ENCODE measurements at places on chromosomes 1 and 21.

GRCh38 chr1:46587069-46587468 is 17.0 kb downstream of the MKNK1 start:
- DNase-seq: no peak

DNA sequence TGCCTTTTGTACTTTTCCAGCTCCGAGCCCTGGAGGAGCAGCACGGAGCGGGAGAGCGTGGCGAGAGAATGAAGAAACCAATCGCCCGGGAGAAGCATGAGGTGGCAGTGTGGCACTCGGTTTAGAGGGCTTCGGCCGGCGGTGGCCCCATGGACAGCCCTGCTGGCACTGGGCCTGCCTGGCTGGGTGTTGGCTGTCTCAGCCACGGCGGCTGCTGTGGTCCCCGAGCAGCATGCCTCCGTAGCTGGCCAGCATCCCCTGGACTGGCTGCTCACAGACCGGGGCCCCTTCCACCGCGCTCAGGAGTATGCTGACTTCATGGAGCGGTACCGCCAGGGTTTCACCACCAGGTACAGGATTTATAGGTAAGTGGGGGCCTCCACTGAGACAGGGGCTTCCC is 59.0 kb downstream of the BRINP2 start:
- no peak for DNase-seq

GRCh38 chr1:57132993-57133622 is 167.3 kb upstream of the C8B start:
- no peak for DNase-seq

DNA sequence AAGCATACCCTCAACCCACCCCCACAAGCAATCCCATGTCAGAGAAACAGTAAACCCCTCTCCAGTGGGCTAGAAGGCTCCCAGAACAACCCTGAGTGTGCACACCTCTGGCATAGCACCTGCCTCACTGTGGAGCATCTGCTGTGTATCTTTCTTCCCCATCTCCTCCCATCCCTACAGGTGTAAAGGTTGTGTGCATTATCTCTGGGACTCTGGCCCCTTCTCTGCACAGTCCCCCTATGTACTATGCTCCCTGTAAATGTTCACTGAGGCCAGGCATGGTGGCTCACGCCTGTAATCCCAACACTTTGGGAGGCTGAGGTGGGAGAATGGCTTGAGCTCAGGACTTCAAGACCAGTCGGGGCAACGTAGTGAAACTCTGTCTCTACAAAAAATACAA is 700 bp upstream of the CACNA1S start:
- DNase-seq: no peak

DNA sequence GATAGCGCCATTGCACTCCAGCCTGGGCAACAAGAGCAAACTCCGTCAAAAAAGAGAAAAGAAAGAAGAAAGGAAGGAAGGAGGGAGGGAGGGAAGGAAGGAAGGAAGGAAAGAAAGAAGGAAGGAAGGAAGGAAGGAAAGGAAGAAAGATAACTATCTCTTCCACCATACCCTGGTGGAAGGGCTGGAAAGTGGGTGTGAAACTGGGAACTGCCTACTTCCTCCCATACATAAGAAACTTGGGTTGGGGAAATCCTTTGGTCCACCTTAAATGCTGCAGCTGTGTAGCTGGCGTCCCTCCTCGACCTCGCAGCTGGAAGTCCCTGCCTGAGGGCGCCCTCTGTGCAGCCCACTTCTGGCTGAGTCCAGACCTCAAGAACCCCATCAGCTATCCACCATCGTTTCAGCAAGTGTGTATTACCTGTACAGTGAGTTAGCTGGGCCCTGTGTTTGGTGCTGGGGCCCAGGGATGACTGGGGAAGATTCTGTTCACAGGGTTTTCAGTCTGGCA is 4.6 kb upstream of the FAM167B start:
- no peak for DNase-seq

DNA sequence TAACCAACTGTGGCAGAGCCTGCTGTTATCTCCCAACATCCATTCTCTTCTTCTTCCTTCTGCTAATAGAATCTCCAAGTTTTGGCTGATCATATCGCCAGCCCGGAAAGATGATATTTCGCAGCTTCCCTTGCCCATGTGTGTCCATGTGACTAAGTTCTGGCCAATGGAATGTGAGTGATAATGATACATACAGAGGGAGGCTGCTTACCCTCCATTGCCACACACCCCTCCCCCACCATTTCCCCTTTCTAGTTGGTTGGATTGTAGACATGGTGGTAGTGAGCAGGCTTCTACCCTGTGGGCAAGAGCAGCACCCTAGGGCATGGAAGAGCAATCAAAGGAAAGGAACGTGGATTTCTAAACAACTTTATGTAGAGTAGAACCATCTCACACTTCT is 48.8 kb downstream of the SLC9C2 start:
- DNase-seq: no peak

DNA sequence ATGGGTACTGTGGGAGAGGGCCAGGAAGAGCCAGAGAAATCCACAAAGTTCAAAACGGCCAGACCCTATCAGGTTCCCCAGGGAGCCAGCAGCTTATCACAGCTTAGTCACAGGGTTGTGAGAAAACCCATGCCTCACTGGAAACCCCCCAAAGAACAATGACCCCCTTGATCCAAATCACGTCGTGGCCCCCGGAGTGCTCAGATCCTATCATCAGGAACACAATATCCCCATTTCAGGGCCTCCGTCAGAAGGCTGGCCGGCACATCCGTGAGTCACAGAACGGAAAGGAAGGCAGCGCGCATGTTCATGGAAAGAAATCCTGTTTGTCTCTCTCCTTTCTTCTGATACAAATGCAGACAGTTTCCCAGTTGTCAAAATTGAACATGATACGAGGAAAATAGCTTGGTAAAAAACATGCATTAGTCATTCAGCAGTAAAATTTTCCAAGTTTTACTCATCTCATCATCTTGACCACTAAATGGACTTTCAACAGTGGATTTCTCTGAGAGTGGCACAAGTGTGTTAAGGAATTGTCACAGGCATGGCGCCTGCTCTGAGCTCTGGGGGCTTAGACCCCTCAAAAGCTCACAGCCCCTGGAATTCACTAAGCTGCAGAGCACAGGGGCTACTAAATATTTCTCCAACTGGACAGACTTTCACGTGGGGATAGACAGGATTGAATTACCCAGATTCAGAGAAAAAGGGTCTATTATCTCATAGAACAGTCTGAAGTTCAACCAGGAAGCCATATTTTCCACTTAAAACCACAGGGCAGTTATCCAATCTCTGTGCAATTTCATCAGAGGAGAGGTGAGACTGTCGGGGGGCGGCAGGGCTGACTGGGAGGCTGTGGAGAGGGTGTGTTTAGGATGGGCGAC is 124.8 kb downstream of the RIPK4 start:
- no peak for DNase-seq

GRCh38 chr21:45002381-45003204 is 62.8 kb downstream of the SLX9 start:
- no peak for DNase-seq

DNA sequence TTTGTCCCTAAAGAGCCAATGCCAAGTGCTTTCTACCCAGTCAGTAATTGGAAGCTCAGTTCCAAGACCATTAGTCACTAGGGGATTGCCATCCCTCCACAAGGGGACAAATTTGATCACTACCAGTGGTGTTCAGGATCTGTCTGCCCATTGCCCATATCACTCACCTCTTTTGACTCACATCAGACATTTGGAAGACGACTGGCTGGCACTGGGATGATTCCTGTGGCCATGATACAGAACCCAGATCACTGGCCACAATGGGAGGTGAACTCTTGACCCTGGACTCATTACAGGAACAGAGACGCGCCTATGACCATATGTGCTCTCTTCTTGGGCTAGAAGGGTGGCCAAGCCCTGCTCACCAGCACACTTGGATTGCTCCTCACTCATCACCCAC is 71.0 kb downstream of the COLGALT2 start:
- no peak for DNase-seq

- DNase-seq: no peak
Observed at GRCh38 chr1:32142446-32143301, 34.8 kb downstream of the KPNA6 start.

- DNase-seq: no peak
Observed at GRCh38 chr1:61569303-61569621, 155.7 kb downstream of the TM2D1 start.

DNA sequence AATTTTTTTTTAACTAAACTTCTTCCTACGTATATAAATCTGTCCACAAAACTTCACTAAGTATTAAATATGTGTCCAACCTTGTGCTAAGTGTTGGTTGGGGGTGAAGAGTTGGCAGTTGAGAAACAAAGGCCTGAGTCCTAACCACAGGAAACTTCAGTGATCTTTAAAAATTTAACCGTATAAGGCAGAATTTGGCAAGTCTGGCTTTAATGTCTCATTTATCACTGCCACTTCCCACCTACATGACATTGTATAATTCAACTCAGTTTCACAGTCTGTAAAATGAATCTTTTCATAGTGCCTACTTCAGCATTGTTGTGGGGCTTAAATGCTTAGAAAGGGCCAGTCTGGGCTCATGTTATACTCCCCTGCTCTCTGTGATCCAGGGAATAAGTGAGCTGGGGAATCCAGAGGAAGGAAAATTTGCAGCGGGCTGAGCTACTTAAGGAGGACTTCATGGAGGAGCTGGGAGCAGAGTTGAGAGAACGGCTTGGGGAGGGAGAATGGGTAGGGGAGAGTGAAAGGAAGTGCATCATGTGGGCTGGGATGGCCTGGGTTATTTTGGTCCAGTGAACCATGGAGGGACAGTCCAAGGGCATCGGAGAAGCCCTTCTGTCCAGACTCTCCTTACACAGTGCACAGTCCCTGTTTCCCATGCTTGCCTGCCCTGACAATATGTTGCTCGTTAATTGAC is 14.5 kb downstream of the IFNAR2 start:
- no peak for DNase-seq

DNA sequence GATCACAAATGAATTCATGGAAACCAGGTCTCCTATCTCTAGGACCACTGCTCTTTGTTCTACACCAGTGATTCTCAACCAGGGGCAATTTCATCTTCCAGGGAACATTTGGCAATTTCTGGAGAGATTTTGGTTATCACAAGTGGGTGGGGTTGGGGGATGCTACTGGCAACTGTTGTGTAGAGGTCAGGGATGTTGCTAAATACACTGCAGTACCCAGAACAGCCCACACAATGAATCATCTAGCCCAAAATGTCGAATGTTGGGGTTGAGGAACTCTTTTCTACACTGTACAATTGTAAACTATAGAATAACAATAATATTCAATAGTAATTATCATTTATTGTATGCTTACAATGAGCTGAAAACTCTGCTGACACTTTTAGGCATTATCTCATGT is 55.7 kb upstream of the UBE2U start:
- DNase-seq: no peak

DNA sequence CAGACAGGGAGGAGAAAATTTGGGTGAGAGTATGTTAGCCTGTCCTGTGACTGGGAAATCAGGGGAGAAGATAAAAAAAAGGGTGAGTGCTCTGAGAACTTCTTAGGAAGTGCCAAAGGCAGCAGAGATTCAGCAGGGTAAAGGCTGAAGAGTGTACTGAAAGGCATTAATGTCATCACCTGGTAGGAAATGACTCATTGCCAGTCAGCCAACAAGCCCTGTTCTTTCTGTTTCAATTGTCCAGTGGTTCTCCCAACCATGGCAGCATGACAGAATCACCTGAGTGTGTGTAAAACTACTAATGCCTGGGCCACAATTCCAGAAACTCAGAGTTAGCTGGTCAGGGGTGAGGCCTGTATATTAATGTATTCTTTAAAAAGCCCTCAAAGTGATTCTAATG is 83.5 kb downstream of the INTS7 start:
- no peak for DNase-seq

GRCh38 chr1:160827418-160827817 is 31.4 kb downstream of the LY9 start:
- no peak for DNase-seq

DNA sequence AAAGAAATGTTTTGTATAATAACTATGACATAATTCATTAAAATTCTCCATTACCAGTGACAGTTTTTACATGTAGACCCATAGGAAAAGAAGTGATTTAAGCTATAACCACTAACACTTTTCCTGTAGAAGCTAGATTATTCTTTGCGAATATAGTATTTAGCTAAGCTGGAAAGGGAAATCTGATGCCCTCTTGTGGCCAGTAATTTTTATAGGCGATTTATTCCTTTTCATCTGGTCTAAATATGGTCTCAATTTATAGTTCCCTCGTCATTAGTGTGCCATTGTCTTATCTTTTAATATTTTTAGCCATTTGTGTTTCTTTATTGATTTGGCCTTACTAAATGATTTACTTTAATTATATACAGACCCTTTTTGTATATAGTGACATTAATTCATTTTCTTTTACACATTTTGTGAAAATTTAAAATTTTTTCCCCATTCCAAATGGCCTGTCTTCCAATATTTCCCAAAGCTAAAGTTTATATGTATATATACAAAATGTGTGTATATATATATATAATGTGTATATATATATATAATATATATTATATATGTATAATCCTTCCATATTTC is 26.7 kb downstream of the BTG3 start:
- DNase-seq: no peak

GRCh38 chr1:26993237-26994019 is at the start of gene TRNP1:
TRNP1 (plus strand) TSS chr1:26993692; CDS start chr1:26993787, 95 bp downstream.
- peak; percentile 65 for DNase-seq

DNA sequence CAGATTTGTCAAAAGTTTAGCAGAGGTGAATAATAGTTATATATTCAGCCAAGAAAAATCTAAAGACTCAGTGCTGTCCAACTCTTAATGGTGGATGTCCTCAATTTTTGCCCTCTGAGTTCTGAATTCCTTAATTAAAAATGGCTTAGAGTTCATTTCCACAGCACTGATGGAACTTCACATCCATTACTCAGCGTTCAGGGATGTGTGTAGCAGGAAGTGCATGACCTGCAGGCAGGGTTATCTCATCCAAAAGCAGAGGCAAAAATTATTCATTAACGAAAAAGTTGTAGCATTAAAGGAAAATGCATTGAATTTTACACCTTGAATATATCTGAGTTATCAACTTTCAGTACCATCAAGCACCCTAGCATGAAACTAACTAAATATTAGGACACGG is 96.7 kb downstream of the ZP4 start:
- DNase-seq: no peak

- DNase-seq: no peak
Observed at GRCh38 chr1:60895252-60895651, 187.1 kb upstream of the NFIA start.

DNA sequence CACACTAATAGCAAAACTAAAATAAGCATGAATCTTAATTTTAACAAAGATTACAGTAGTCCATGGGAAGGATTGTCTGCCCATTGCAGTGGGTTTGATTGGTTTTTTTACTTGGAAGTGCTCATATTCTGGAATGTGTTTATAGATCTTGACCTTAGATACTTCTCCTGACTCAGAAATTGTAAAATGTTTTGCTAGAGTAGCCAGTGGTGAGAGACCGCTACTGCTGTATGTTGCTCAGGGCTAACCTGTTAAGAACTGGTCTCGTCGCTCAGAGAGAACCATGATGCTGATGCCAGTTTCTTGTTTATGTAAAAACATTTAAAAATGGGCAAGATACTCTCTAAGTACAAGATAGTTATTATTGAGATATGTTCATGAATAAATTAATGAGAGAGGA is 99.9 kb downstream of the ROR1 start:
- DNase-seq: no peak

DNA sequence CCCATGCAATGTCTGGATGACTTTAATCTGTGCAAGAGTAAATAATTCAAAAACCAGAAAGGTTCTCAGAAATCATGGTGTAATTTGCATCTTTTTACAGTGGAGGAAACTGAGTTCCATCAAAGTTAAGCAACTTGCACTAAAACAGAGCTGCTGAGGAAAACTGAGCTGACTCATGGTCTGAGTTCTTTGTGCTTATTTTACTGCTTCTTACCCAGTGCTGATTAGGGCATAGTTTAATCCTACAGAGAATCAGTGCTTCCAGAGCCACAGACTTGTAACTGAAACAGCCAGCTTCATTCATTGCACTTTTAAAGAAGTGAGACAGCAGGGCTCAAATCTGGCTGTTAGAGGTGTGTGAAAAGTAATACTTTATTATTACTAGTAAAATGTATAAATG is 10.9 kb upstream of the RWDD3 start:
- no peak for DNase-seq

All from stimulated activated CD4-positive, alpha-beta T cell treated with anti-CD3 and anti-CD28 coated beads, Interleukin-4, amount 100 ng/mL, for 4 hours (primary cell).